ENCODE measurements at places on chromosomes 16 and 17.

- no peak for DNase-seq
These were observed 414.7 kb downstream of the HS3ST3B1 start for GRCh38 chr17:14715561-14715960.

DNA sequence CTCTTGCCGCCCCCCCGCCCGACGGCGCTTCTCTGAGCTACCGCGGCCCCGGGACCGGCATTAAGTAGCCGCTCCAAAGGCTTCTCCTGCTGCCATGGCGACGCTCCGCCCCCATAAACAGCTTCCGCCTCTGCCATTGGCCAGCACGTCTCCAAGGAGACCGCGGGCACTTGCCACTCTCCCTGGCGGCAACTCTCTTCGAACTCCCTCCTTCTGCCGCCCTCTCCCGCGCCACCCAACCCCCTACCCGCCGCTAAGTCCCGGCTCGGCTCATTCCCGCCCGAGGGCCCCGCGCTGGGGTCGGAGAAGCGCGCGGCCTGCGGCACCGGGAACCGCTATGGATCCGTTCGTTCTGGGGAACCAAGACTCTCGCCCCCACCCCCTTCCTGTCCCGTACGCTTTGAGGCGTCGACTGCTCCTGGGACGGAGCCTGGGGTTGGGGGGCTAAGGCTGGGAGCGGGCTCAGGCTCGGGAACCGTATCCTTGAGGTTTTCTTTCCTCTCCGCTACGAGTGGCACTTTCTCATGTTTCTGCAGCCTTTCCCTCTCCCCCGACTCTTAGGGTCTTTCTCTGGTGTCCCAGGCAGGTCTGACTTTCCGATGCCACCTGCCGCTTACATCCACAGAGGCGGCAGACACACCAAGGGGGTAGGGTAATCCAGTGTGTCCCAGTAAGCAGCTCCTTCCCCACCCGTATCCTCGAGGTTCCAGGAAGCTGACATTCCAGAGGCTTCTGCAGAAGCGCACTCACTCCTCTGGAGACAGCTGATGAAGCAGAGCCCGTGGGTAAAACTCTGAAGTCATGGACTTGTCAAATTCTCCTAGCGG is at the start of gene FOXJ1:
TSS of gene FOXJ1 (minus strand) at position 34 of the 827 bp plus-strand sequence. CDS start 850 bp downstream, outside the sequence.
- DNase-seq, result peak; percentile 99

DNA sequence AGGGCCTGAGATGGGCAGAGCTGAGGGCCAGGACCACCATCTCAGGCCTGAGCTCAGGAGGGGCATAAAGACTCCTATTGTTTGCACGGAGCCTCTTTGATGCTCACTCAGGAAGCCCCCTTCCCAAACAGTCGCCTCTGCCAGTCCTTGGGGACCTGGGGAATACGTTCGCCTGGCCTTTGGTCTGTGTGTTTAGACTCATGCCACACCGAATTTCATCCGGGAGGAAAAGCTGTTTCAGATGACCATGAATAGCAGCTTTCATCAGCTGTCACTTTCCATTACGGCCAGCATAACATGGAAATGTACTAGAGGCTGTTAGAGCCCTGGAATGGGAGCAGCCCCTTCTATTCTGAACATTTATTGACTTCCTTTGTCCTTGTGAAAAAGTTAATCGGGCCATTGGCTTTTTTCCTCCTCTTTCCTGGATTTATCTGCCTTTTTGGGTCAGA is 139.0 kb downstream of the HS3ST3A1 start:
- DNase-seq, result no peak

- no peak for DNase-seq
These were observed 24.4 kb upstream of the ERN1 start for GRCh38 chr17:64154313-64154695.

- DNase-seq, result no peak
These were observed 16.5 kb upstream of the ATP6V0A1 start for GRCh38 chr17:42442196-42442565.

DNA sequence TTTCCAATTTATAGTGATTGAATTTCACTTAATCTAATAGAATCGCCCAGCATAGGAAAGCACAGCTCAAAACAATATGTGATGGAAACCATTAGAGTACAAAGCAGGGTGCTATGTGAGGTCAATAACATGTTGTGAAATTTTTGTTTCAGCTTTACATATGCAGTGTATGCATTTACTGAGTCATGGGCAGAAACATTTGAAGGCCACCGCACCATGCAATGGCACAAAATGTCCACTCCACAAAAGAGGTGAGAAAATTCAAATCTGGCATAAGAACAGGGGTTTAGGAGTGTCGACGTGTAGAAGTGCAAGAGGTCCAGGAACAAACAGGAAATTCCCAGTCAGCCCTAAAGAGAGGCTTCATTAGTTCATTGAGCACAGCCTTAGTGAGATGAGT is 131.2 kb downstream of the ANKFN1 start:
- DNase-seq, result no peak

- no peak for DNase-seq
These were observed 131.0 kb downstream of the AATF start for GRCh38 chr17:37079735-37080134.

Data from HuH-7 (cell line).